Ecto neural progenitor cell (in vitro differentiated cells): ENCODE measurements at places on chromosomes 6 and 20.

- DNase-seq, result no peak
Measured at GRCh38 chr20:6533761-6534479, 233.6 kb upstream of the BMP2 start.

GRCh38 chr20:59137532-59137931 is 26.1 kb upstream of the ZNF831 start:
- no peak for DNase-seq

- DNase-seq, result no peak
Measured at GRCh38 chr6:131292145-131292938, 157.1 kb downstream of the AKAP7 start.

GRCh38 chr6:114195631-114196403 is 147.0 kb downstream of the HS3ST5 start:
- no peak for DNase-seq

DNA sequence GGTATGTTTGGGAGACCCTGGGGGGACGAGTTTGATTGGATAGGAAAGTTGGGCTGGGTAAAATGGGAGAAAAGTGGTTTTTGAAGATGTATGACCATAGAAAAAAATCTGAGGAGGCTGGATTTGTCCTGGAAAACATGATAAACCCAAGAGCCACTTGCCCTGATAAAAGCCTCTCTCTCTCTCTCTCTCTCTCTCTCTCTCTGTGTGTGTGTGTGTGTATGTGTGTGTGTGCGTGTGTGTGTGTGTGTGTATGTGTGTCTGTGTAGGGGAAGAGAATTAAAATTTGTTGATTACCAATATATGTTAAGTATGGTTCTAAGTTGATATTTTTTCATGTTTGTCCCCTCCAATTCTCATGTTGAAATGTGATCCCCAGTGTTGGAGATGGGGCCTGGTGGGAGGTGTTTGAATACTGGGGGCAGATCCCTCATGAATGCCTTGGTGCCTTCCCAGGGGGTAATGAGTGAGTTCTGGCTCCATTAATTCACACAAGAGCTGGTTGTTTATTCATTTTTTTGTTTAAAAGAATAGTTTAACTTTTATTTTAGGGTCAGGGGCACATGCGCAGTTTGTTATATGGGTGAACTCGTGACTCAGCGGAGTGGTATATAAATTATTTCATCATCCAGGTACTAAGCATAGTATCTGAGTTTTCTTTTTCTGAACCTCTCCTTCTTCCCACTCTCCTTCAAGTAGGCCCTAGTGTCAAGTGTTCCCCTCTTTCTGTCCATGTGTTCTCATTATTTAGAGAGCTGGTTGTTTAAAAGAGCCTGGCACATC is 208.8 kb downstream of the TFAP2B start:
- DNase-seq, result no peak

GRCh38 chr6:101231606-101232235 is 161.8 kb upstream of the GRIK2 start:
- DNase-seq, result no peak

- no peak for DNase-seq
Measured at GRCh38 chr20:52465991-52466390, 274.4 kb upstream of the ZFP64 start.

- DNase-seq, result no peak
Measured at GRCh38 chr20:19301843-19302242, 89.4 kb downstream of the SLC24A3 start.

DNA sequence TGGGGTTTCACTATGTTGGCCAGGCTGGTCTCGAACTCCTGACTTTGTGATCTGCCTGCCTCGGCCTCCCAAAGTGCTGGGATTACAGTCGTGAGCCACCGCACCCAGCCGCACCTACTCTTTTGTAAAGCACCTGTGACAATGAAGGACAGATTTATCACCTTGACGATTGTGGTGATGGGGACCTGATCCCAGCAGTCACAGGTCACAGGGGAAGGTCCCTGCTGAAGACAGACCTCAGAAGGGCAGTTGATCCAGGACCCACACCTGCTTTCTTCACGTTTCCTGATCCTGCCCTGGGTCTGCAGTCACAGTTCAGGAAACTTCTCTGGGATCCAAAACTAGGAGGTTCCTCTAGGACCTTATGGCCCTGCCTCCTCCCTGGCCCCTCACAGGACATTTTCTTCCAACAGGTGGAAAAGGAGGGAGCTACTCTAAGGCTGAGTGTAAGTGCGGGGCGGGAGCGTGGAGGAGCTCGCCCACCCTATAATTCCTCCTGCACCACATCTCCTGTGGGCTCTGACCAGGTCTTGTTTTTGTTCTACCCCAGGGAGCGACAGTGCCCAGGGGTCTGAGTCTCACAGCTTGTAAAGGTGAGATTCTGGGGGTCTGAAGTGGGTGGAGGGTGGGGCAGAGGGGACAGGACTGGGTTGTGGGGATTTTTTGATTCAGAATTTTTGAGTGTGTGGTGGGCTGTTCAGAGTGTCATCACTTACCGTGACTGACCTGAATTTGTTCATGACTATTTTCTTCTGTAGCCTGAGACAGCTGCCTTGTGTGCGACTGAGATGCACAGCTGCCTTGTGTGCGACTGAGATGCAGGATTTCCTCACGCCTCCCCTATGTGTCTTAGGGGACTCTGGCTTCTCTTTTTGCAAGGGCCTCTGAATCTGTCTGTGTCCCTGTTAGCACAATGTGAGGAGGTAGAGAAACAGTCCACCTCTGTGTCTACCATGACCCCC is 3.0 kb downstream of the HLA-E start:
- DNase-seq, result no peak

GRCh38 chr20:34552569-34552968 is 5.9 kb upstream of the MAP1LC3A start:
- no peak for DNase-seq

- DNase-seq, result no peak
Measured at GRCh38 chr20:44219170-44219730, 8.7 kb upstream of the OSER1 start.

DNA sequence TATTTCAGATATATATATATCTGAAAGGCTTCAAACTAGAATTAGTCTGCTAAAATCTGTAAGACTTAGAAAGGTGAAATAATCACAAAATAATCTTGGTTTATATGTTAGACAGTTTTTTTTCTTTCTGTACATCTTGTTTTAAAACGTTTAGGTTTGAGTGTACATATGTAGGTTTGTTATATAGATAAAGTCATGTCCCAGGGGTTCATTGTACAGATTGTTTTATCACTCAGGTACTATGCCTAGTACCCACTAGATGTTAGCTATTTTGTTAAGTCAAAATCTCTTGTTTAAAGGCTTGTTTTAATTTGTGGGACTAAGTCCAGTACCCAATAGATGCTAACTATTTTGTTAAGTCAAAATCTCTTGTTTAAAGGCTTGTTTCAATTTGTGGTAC is 1339.0 kb upstream of the CITED2 start:
- no peak for DNase-seq

DNA sequence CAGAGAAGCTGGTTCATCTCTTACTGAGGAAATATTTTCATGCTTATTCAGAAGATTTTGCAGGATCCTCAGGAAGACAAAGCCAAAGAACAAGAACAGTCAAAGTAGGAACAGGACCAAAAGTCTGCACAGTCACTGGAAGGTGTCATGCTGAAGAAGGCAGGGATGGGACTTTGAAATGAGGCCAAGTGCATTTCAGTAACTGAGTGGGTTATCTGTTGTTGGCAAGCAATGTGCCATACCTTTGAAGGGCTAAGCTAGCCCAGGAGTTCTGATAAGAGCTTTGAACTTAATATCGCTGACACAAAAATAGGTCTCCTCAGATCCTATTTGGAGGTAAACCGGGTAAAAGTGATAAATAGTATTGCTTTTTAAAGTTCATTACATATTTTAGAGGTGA is 31.5 kb downstream of the SLC16A10 start:
- no peak for DNase-seq

GRCh38 chr20:60727425-60727824 is 524.6 kb upstream of the CDH4 start:
- DNase-seq, result no peak

DNA sequence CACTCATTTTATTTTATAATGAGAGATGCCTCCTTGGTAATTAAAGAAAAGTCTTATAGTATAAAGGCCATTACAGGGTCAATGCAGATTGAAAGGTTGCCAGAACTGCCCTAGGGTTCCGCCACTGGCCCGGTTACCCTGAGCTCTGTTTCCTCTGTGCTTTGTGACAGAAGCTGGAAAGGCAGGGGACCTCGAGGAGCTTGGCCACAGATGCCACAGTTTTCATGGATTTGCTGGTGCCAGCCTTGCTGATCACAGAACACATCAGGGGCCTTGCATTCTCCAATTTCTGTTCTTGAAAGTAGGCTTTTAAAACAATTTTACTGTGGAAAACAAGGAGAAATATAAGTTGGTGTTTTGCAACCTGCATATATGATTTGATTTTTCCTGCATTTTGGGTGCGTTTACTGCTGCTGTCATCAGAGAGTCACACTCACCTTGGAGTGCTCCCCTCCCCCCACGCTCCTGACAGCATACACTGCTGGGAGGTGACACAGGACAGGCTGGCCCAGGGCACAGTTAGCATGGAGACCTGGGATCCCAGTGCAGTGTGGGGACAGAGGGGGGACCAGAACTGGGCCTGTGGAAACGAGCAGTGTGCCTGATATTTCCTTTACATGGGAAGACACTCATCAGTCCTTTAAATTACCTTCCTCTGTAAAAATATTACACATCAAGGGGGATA is 142.8 kb downstream of the CFAP61 start:
- no peak for DNase-seq

DNA sequence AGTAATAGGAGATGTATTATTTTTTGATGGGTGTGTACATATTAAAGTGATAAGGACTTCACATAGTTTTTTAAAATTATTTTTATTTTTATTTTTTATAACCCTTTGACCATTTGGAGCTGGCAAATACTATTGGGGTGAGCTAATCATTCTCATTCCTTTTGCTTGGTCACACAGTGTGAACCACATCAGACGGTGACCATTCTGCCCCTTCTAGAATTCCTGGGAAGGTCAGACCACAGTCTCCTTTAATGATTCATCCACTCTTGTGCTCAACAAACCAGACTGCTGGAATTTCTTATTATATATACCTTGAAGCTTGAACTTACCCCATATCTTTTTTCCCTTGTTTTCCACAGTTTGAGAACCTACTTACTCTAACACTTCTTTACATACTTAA is 23.9 kb upstream of the PRL start:
- DNase-seq, result no peak

DNA sequence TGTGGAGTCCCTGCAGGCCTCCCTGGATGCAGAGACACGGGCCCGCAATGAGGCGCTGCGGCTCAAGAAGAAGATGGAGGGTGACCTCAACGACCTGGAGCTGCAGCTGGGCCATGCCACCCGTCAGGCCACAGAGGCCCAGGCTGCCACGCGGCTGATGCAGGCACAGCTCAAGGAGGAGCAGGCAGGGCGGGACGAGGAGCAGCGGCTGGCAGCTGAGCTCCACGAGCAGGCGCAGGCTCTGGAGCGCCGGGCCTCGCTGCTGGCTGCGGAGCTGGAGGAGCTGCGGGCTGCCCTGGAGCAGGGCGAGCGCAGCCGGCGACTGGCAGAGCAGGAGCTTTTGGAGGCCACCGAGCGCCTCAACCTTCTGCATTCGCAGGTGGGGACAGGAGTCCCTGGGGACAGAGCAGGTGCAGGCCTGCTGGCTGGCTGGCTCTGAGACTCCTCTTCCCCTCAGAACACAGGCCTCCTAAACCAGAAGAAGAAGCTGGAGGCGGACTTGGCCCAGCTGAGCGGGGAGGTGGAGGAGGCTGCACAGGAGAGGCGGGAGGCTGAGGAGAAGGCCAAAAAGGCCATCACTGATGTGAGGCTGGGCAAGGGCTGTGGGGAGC is 44.7 kb downstream of the MYH7B start:
- DNase-seq, result no peak

GRCh38 chr20:36035745-36036144 is 67.4 kb downstream of the CNBD2 start:
- DNase-seq, result no peak

- DNase-seq, result no peak
Measured at GRCh38 chr6:156585859-156586258, 191.3 kb upstream of the ARID1B start.

DNA sequence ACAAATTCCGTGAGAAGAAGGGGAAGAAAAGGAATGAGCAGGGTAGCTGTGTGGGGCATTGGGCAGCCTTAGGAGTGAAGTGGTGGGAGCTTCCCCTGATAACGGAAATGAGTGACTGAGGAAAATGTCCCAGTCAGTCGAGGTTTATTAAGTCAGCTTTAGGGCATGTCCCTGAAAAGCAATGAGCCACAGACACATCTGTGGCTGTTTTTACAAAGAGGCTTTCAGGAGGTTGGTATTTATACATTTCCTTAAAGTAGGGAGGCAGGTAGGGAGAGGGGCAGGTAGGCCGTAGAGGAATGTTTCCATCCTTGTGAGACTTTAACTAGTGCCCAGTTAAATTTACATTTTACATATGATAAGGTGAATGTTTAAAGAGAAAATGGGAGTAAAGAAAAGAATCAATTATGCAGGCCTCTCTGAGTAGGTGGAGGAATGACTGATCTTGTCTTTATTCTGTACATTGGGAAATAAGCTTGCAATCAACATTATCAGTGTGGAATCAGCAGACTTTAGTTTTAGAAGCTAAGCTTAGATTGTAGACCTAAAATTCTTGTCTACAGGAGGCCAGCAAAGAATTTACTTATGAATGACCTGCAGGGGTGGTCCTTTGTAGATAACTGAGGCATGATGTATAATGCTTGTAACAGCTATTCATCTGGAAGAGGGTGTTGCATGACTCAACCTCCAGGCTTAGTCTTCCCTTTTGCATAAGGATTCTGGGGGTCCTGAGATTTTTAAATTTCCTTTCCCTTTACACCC is 18.5 kb downstream of the SLC22A2 start:
- DNase-seq, result no peak

GRCh38 chr20:41218466-41218865 is 81.1 kb downstream of the PLCG1 start:
- DNase-seq, result no peak

DNA sequence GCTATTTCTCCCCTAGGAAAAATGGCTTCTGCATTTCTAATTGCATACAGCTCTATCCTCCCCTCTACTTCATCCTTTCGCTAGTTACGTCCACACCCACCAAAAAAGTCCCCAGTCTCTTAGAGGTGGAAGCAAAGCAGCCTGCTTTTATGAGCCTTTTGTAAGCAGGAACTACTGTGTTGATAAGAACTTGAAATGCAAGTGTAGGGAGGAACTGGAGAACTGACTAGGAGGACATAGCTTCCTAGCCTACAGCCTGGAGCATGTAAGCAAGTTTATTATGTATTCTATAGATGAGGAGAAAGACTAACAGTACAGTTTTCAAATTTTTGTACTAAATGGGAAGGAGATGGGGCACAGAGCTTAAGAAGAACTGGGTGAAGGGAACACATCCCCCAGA is 10.3 kb downstream of the ARHGAP18 start:
- no peak for DNase-seq
